GM12892 (cell line): ENCODE measurements at places on chromosomes 16 and 17.
A peak's percentile ranks its signal among the peaks of the same experiment; 100 is the strongest.

DNA sequence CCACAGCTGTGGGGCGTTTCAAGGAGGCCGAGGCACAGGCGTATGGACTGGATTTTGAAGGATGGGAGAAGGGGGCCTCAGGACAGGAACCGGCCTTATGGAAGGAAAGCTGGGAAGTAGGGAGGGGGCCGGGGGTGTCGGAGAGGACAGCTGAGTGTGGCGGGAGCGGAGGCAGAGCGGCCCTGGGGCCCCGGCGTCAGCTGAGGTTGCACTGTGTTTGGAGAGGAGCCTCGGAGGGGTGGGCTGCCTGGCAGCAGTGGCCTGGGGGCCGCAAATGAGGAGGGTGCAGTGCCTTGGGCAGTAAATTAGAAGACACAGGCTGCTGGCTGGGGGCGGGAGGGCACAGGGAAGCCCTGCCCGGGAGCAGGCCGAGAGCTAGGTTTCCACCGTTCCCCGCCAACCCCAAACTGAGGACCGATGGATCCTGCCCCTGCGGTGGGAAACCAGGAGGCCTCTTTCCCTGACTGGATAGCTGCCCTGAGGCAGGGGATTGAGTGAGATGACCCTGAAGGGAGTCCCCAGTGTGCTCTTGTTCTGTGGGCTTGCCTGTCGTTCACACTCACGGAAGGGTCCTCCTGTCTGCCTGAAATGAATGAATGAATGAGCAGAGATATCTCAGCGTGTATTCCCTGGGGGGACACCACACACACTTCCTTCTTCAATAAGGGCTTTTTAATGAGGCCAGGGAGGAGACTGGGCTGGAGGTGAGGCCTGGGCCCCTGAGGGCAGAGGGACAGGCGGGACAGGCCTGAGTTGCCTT lies 18.4 kb downstream of the FOXJ1 start:
- DNase-seq, result peak; percentile 13

- no peak for DNase-seq
These were observed 9.3 kb downstream of the PRSS27 start for GRCh38 chr16:2710711-2711231.

- DNase-seq, result no peak
These were observed 136.6 kb downstream of the RPTOR start for GRCh38 chr17:80681215-80681614.

DNA sequence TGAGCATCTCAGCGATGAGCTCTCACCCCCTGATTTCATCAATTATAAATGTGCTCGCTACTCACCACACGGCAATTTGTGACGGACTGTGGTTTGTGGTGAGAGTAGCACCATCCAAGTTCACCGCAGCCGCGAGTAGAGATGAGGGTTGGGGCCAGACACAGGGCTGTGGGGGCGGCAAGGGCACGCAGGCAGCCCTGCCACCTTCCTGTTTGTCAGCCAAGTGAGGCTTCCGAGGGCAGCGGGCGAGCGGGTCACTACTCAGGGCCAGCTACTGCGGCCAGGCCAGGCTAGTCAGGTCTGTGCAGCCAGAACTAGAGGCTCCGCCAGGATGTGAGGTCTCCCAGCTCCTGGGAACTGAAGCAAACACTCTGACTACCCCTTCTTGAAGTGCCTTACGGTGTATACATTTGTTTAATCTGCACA lies 39.6 kb upstream of the MEOX1 start:
- DNase-seq, result no peak

GRCh38 chr16:27318392-27319256 lies 4.8 kb downstream of the IL4R start:
- no peak for DNase-seq

DNA sequence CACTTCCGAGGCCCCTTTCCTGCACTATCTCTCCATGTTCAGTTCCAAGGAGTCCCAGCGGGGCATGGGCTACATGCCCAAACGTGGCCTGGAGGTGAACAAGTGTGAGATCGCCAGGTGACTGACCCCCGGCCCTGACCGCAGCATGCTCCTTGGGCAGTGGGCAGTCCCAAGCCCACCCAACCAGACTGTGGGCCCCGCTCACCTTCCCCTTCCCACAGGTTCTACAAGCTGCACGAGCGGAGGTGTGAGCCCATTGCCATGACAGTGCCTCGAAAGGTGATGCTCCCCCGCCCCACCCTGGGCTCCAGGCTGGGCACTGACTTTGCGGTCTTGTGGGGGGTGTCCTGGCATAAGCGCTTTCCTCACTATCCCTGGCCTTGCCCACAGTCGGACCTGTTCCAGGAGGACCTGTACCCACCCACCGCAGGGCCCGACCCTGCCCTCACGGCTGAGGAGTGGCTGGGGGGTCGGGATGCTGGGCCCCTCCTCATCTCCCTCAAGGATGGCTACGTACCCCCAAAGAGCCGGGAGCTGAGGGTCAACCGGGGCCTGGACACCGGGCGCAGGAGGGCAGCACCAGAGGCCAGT lies 4.7 kb downstream of the CORO1A start:
- no peak for DNase-seq

DNA sequence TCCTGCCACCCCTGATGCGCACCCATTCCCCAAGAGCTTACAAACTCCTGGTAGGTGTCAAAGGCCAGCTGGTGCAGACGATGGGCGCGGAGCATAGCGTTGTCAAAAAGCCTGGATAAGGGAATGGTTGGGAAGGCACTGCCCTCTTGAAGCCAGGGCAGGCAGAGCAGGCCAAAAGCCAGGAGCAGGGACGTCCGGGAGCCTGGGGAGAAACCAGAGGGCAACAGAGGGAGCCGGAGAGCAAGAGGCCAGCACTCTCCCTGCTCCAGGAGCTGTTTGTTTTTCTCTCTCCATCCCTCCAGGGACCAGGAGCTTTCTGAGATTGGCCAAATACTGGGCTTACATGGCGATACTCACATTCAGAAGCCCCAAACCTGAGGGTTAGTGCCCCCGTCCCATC lies 334 bp downstream of the GH1 start:
- no peak for DNase-seq

DNA sequence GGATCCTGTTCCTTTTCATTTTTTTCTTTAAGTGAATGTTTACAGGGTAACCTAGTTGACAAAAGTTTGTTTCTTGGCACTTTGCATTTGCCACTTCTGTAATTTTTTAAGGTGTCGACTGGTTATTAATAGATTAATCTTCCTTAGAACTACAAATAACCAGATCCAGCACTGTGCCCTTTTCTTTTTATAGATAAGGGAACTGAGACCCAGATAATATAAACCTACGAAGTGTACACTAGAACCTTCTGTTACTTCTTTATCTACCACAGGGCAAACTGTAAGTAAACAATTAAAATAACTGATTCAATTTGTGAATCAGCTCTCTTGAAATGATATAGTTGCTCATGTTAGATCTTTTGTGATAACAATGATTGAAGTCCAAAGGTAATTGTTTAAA lies 55.4 kb downstream of the NLK start:
- no peak for DNase-seq

DNA sequence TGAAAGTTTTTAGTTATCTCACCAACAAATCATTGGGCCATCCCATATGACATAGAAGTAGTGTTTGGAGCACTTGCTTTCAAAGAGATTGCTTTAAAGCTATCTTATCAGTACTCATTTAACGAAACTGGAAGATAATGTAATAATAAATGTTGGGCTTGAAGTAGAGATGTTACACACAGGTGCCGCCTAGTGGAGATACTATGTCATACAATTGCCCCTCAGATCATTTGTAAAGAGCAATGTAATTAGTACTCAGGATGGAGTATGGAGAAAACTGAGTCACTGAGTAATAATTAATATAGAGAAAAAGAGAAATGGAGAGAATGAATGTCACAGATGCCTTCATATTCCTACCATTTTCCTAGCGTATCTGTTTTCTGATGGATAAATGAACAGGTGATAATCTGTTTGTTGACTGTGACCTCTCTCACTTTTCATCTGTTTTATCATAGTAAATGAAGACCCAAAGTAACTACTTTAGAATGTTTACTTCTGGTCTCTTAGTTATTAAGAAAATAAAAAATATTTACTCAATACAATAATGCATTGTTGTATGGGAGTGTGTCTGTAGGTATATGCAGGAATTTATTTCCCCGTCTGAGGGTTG lies 80.4 kb downstream of the EFCAB5 start:
- no peak for DNase-seq

- no peak for DNase-seq
These were observed 36.7 kb upstream of the PIK3R6 start for GRCh38 chr17:8904201-8904600.

DNA sequence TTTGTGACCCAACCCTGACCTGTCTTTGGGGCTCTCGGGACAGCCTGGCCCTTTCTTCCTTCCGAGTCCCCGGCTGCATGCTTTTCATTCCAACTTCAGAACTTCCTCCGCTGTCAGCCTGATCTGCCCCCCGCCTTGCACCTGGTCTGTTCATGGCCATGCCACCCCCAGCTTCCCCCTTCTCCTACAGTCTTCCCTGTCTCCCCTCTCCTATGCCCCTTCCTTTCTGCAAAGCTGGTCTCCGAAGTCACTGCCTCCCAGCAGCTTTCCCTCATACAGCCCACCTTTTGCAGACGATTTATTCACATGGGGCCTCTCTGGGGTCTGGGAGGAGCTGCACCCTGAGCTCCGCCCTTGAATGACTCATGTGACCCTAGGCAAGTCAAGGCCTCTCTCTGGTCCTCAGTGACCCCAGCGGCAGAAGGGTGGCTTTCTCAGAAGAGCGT lies 47.1 kb upstream of the SDK2 start:
- DNase-seq, result no peak

DNA sequence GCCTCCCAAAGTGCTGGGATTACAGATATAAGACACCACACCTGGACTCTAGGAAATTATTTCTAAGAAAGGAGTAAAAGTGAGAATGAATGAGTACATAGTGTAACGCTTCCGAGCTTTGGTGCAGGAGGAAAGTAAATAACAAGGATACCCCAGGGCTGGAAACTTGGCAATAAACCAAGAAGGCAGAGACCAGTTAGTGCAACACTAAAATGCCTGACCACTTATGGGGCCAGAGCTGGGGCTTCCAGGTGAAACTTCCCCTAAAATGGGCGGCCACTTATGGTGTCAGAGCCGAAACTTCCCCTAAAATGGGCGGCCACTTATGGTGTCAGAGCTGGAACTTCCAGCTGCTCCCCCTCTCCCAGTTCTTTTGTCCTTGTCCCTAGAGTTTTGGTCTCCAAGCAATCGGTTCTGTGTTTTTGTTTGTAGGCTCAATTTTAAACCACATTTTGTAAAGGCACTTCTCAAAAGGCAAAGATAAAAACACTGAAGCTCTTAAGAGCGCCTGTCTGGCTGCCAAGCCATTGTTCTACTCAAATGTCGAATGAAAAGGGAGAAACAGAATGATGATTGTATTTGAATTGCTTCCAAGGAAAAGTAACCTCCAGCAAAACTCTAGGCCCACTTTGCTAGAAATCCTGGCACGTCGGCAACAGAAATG lies 63.9 kb downstream of the NXN start:
- DNase-seq, result no peak

DNA sequence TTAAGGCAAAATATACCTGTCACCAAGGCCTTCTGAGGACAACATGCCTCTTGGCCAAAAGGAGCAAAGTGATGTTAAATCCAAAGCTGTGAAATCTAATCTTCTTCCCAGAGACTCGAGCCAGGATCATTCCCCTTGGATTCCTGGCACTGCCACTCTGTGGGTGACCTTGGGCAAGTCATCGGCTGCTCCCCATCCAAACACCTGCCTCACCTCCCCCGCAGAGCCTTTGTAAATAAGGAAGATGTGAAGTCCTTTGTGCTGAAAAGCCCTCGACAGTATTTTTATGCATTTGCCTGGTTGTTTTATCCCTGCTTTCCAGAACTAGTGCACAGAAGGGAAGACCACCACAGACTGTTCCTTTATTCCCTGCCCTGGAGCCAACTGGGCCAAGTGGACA lies 5.4 kb upstream of the CEP295NL start:
- no peak for DNase-seq

GRCh38 chr17:35731917-35732805 lies 722 bp downstream of the RASL10B start:
- no peak for DNase-seq

- no peak for DNase-seq
These were observed 16.5 kb upstream of the ZFHX3 start for GRCh38 chr16:73064212-73064993.

DNA sequence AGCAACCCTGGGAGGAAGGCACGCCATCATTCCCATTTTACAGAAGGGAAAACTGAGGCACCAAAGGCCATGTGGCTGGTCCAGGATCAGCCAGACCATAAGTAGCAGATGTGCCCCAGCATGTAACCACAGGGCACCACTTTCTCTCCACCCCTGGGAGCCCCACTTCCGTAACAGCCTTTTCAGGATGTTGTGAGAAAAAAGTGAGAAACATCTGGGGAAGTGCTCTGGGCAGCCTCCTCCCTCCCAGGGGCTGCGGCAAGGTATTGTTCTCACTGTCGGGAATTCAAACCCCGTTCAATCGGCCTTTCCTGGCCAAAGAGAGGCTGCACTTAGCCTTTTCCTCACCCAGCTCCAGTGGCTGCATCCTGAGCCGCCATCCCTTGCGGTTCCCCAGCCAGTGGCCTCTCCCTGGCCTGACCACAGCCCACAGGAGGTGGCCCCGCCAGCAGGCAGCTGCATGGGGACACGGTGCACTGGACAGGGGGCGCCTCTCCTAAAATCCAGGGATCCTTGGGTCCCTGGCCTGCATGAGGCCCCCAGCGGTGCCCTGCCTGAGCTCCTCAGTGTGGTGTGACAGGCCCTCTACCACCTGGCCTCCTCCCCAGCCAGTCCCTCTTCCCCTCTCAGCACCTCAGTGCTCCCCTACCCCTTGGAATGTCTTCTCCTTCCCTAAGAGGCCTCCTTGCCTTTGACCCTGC lies 5.7 kb upstream of the CDH5 start:
- DNase-seq, result no peak

- no peak for DNase-seq
These were observed 956 bp upstream of the IST1 start for GRCh38 chr16:71894229-71894920.

- no peak for DNase-seq
These were observed 1.8 kb downstream of the CCL5 start for GRCh38 chr17:35878361-35878760.

- no peak for DNase-seq
These were observed 237.6 kb downstream of the SOX9 start for GRCh38 chr17:72358465-72358864.

- peak; percentile 61 for DNase-seq
These were observed 57.4 kb downstream of the PLCG2 start for GRCh38 chr16:81836279-81837054.

DNA sequence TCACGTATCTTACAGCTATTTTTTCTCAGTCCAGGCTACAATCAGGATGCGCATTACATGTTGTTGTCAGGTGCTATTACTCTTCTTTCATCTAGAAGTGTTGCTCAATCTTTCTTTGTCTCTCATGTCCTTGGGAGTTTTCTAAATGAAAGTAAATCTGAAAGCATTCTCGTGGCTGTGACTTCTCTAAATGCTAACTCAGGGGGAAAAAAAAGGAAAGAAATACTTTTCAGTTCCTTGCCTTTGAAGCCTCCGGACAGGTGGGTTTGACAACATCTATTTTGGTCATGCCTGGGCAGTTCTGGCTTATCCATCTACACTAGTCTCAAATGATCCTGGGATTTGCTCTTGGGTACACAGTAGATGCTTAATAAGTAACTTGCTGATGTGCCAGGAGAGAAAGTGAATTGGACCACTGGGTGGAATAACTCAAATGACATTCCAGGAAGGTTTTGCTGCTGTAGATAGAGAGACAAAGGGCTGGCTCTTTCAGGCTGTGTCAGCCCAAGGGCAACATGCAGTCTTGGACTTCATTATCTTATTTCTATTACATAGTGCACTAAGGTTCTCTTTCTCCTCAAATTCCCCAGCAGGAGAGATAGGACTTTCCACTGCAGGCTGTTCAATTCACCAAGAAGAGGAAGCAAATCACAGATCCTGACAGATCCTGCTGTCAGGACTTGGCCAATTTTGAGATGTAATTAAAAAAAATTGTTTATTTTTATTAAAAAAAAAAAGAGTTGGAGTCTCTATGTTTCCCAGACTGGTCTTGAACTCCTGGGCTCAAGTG lies 63.6 kb upstream of the NFAT5 start:
- DNase-seq, result no peak
